ENCODE measurements at places on chromosomes 4 and X. TPM values are rescaled to one million over a fixed set of nuclear protein-coding genes. Genes with fewer than 3 reads are reported as not detected.
A peak's percentile ranks its signal among the peaks of the same experiment; 100 is the strongest.

Gene CACNA1F
- total RNA-seq: not detected

Gene SSX2
- not detected for total RNA-seq

Gene BEND2
- total RNA-seq: not detected

Gene ACSL1
- 32.4 TPM for total RNA-seq

Gene SORBS2
- total RNA-seq: 1.7 TPM

Gene MID2
- total RNA-seq: 33.2 TPM

Gene TMEM35A
- 1.9 TPM for total RNA-seq

Gene NMU
- not detected for total RNA-seq

Gene UGT2B17
- total RNA-seq: not detected

Gene CT45A2
- not detected for total RNA-seq

DNA sequence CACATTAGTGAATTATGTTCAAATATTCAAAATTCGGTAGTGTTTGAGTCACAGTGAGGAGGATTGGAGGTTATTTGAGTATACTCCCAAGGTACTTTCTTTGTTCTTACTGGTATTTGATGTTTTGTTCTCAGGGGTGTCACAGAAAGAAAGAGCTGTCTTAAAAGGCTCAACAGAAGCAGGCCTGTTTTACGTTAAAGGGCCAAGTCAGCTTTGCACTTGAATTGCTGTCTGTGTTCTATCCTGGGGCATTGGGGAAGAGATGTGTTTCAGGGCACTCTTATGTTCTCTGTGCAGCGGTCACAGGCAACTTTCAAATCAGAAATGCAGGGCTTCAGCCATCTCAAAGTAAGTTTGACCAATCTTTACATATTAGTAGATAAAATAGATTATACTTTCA lies 1113.1 kb upstream of the LCORL start:
- DNase-seq: no peak

DNA sequence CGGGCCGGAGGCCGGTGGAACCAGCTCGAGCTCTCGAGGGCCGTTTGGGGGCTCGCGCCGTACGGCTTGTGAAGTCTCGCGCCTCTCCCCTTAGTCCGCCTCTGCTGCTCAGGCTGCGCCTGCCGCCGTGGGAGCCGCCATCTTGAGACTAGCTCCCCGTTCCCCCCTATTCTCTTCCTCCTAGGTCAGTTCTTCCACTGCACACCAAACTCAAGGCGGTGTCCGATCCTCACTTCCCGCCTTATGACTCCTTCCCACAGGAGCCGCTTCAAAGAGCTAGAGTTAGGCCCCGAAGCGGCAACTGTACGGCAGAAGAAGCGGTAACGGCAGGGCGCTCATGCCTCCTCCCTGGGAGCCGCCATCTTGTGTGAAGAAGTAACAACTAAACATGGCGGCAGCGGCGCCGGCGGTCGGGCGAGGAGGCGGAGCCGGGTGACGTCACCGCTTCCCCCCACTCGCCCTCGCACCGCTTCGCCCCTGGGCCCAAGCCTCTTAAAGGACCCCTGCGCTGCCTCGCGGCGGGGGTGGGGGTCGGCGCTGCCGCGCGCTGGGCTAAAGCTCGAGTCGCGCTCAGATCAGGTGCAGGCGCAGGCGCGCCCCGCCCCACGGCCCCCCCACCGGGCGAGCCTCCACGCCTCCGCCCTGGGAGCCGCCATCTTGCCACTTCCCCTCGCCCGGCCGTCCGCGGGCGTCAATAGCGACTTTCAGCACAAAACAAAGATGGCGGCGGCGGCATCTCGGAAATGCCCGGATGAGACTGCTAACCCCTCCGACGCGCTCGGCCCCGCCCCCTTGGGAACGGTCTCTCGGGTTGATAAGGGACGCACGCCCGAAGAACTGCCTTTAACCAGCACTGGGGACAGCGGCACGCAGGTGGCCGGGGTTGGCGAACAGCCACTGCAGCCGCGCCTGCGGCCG lies at the start of gene HCFC1:
TSS of gene HCFC1 (minus strand) at position 369 of the 918 bp plus-strand sequence. CDS start 978 bp downstream, outside the sequence.
- DNase-seq: peak; percentile 89

DNA sequence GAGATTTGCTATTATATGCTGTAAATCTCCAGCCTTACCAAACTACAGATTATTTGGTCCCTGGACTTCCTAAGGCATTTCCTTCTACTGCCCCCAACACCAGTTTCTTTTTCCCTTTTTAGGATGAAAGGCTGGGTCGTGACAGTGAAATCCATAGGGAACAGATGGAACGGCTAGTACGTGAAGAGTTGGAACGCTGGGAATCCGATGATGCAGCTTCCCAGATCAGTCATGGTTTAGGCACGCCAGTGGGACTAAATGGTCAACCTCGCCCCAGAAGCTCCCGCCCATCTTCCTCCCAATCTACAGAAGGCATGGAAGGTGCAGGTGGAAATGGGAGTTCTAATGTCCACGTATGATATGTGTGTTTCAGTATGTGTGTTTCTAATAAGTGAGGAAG lies 67.9 kb downstream of the PKD2 start:
- DNase-seq: peak; percentile 15

DNA sequence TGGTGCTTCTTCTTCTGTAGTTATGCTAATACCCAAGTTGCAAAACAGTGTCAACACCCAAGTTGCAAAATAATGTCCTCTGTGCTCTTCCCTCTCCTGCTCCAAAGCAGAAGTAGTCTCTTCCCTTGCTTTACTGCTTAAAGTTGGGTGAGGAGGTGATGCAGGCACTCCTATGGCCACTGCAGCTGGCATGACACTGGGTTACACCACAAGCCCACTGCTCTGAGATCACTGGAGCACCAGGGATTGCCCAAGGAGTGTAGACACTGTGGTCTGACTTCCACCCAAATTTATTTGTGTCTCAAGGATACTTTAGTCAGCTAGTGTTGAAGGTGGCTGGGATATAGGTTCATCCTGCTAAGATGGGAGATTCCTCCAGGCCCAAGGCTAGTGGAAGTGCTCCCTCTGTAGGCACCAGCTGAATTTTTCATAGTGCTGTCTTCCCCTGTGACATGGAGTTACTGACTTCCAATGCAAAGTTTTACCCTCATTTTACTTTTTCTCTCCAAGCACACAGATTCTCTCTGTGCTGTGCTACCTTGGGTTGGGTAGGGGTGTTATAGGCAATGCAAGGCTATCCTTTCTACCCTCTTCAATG lies 196.2 kb upstream of the TENT5D start:
- DNase-seq: no peak

DNA sequence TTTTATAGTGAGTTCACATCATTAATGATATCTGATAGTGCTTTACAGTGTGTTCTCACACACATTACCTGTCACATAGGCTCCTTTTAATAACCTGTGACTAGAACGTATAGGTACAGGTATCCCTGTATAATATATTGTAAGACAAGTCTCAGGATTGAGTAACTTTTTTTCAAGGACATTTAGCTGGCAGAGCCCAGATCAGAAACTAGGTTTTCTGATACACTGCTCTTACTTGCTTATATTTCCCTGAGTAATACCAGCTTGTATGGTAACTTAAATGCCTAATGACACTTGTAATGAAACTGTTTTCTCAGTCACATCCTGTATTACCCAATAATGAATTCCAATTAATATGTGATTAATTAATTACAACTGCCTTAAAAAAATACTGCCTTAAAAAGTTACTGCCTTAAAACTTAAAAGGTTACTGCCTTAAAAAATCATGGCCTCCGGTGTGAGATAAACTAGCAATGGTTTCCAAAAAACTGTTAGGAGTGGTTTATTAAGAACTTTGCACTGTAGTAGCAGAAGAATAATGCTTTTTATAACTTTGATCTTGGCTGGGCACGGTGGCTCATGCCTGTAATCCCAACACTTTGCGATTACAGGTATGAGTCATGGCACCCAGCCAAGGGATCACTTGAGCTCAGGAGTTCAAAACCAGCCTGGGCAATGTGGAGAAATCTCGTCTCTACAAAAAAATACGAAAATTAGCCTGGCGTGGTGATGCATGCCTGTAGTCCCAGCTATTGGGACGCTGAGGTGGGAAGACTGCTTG lies 11.9 kb downstream of the COPS4 start:
- DNase-seq: no peak

- DNase-seq: no peak
Measured at GRCh38 chr4:161892951-161893350, 270.8 kb downstream of the FSTL5 start.

- DNase-seq: no peak
Measured at GRCh38 chr4:190019023-190019858, 7.8 kb downstream of the FRG2 start.

GRCh38 chr4:181684310-181684709 lies 558.9 kb upstream of the TENM3 start:
- DNase-seq: peak; percentile 67

- DNase-seq: no peak
Measured at GRCh38 chrX:147522981-147523380, 388.7 kb upstream of the FMR1 start.

- DNase-seq: no peak
Measured at GRCh38 chr4:54696649-54697048, 38.9 kb downstream of the KIT start.

GRCh38 chr4:85039526-85039925 lies 73.0 kb upstream of the WDFY3 start:
- DNase-seq: peak; percentile 65

- DNase-seq: peak; percentile 3
Measured at GRCh38 chrX:78199851-78200250, 60.4 kb upstream of the TAF9B start.

- peak; percentile 76 for DNase-seq
Measured at GRCh38 chr4:98653890-98654867, 4.2 kb downstream of the TSPAN5 start.

DNA sequence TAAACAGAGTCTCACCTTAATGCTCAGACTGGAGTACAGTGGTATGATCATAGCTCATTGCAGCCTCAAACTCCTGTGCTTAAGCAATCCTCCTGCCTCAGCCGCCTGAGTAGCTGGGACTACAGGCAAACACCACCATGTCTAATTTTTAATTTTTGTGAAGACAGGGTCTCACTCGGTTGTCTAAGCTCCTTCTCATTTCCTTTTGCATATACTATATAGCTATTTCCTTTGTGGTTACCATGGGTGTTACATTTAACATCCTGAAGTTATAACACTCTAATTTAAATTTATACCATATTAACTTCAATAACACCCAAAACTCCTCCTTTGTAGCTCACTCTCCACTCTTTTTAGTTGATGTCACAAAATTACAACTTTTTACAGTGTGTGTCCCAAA lies 114.3 kb downstream of the DCK start:
- DNase-seq: no peak

- no peak for DNase-seq
Measured at GRCh38 chrX:41241962-41242361, 92.0 kb upstream of the DDX3X start.

Measured in fibroblast of villous mesenchyme (primary cell).